ENCODE measurements at places on chromosomes 3 and 15.
A peak's percentile ranks its signal among the peaks of the same experiment; 100 is the strongest.

GRCh38 chr3:148532326-148532725 lies 165.4 kb upstream of the AGTR1 start:
- no peak for DNase-seq

GRCh38 chr3:159922193-159922840 lies 66.3 kb upstream of the IL12A start:
- DNase-seq: no peak

DNA sequence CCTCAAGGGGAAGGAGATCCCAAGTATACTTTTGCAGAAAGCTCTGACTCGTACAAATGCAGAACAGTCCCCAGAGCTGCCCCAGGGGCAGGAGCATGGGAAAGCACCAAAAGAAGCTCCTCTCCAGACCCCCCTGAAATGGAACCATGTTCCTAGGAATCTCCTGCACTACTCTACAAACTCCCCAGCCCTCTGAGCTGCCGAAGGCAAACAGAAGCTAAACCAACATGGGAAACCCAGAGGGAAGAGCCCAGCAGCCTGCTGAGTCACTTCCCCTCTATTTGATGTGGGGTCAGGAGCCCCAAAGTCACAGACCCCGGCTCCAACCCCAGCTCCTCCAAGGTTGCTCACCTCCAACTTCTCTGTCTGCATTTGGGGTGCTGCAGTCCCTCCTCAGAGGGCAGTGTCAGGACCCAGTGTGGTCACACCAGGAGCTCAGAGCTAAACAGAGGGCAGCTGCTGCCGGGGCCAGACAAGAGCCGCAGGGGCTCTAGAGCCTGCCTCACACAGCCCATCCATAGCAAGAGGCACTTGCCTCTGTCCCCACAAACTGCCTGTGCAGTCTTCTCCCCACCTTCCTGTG lies 3.8 kb upstream of the PLXNA1 start:
- DNase-seq: no peak

- DNase-seq: peak; percentile 31
These were observed 203.4 kb downstream of the FOXP1 start for GRCh38 chr3:71380096-71380495.

DNA sequence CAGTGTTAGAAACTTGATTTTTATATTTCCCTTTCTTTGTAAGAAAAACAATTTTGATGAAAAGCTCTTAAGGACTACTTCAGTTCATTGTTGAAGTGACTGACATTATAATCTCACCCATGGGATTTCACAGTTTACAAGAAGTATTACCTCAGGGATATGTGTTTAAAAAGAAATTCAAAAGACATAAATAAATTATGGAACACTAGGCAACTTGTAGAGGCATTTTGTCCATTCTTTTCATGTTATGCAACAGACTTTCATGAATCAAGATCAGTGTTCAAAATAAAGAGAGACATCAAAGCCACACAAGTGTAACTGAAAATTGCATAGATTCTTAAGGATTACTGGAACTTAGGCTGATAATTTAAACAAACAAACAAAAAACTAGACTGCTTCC lies 196.8 kb upstream of the AGTR1 start:
- no peak for DNase-seq

DNA sequence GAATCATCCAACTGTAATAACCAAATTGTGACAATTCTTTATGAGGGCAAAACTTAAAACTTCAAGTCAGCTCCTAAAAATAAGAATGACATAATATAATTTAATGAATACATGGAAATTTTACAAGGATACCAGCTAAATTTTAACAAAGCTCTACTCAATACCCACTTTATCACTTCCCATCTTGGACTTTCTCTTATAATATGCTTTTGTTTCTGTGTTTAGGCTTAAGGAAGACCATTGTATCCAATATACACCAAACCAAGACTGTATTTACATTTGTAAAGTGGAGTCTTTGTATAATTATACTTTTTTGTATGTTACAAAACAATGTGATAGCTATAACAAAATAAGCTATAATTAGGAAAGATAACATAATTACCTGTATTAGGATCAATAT lies 16.8 kb downstream of the ATP13A3 start:
- DNase-seq: no peak

GRCh38 chr15:64000183-64000951 lies 45.9 kb downstream of the DAPK2 start:
- no peak for DNase-seq

- no peak for DNase-seq
These were observed 346.6 kb upstream of the RBMS3 start for GRCh38 chr3:28934126-28934813.

- DNase-seq: no peak
These were observed 47.4 kb upstream of the CRTC3 start for GRCh38 chr15:90482124-90483011.

GRCh38 chr3:159732172-159733111 lies 256.2 kb upstream of the IL12A start:
- DNase-seq: peak; percentile 79

GRCh38 chr3:188575501-188575900 lies 421.5 kb downstream of the LPP start:
- DNase-seq: no peak

- DNase-seq: no peak
These were observed 153.0 kb downstream of the IMPG2 start for GRCh38 chr3:101167376-101167775.

DNA sequence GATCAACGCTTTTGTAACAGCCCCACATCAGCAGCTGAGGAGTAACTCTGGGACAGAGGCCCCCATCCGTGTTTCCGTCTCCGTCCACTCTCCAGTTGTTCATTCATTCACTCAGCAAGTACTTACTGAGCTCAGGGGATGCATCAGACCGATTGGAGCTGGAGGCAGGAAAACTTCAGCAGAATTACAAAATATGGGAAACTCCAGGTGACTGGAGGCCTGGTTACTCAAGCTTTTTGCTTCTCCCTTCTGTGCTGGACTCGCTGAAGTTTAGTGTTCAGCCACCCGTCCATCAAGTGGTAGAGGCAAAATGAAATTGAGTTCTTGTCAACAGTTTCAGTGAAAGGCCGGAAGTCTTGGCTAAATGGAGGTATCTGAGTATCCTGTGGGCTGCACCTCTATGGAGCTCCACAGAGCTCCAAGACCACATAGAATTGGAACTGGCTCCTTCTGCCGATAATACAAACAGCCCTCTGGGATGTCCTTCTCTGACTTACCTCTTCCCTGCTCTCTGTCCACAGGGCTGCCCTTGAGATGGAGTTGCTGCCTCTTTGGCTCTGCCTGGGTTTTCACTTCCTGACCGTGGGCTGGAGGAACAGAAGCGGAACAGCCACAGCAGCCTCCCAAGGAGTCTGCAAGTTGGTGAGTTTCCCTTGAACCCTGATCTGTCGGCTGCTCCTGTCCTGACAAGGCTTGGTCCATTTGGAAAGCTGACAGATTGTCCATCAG lies 14.7 kb downstream of the NRROS start:
- no peak for DNase-seq

DNA sequence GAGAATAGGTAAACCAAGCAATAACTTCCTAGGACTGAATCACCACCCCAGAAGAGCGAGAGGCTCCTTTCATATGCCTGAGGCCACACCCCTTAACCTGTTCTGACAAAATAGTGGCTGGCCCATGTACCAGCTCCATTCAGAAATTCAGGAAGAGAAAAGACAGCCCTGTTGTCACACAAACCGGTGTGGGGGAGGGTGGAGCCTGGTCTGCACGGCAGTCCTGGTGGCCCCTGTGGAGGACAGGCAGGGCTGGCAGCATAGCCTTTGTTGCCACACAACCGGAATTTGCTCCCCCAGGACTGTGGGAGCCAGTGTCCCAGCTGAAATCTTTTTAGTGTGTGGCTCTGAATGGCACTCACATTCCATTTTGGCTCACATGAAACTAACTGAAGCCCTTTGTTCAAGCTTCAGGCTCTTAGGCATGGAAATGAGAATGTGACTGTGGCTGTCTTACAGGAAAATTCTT lies 23.8 kb downstream of the RLBP1 start:
- DNase-seq: peak; percentile 85

- no peak for DNase-seq
These were observed 132.1 kb downstream of the FEZF2 start for GRCh38 chr3:62241279-62241678.

DNA sequence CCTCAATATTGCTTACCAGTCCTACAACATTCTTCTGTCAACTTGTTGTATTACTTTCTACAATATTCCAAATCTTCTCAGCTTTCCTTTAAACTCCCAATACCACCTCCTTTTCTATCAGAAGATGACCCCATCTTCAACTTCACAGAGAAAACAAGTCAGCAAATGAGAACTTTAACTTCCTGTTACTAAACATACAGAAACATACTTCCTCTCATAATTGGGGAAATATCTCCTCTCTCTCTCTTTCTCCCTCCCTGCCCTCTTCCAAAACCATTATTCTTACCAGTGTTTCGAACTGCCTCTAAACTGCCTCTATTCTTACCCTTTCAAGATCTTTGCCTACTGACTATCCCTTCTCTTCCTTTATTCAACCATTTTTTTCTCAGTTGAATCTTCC lies 1.8 kb upstream of the SNAP23 start:
- no peak for DNase-seq

DNA sequence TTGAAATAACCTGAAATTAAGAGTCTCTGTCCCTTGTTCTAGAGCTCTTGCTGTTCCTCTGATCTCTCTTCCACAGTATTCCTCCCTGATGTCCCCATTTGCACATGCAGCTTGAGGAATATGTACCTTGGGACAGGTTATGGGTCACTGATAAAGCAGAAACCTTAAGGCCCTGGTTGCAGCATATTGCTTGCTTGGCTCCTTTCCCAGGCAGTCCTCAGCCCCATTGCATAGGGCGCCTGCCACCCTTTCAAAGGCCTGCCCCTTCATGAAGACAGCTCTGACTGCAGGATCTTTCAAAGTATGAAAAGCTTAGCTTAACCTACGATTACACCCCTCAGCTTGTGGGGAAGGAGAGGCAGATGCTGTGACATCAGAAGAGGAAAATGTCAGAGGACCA lies 51.6 kb downstream of the WDR76 start:
- no peak for DNase-seq

DNA sequence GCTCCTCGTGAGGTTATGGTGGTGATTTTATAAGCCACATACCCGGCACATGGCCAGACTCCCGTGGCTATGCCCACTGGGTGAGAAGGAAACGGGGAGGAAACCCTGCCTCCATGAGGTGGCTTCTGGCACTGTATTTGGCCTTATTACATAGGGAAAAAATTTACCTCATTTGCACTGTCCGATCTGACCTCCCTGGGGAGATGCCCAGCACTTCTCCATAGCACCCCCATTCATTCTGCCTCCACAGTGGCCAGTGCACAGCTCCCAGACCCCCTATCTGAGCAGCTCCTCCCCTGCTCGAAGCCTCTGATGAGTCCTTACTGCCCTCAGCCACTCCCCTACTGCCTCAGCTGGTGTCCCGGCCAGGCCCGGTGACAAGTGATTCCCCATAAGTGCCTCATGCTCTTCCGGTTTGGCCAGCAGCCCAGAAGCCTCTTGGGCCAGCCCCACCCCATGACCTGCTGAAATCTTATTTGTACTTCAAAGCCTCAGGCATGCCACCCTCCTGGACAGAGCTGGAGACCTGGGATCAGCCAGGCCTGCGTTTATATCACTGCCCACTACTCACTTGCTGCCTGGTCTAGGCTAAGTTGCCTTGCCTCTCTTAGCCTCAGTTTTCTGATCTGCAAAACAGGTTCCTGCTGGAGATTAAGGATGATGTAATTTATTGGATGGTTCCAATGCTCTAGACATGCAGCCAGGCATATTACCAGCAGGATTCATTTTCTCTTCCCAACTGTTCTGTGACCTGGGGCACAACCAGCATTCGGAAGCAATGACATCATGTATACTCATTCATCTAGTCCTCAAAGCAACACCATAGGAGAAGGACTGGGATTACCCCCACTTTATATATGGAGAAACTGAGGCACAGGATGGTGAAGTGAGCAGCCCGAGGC lies 30.6 kb upstream of the SLC6A6 start:
- DNase-seq: peak; percentile 78

DNA sequence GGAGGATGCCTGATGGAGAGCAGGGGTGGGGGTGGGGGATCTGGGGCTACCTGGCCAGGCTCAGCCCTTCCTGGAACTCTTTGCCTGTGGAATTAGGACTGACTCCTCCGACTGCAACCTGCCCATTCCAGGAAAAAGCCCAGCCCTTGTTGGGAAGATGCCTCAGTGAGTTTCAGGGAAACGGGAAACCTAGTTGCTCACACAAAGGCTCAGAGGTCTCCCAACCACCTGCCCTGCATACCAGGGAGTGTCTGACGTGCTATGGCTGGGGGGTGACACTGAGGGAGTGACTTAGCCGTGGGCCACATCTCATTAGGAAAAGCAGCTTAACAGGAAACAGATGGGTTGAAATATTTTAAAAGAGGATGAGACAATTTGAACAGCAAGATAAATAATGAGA lies 27.9 kb downstream of the CYP8B1 start:
- peak; percentile 41 for DNase-seq

DNA sequence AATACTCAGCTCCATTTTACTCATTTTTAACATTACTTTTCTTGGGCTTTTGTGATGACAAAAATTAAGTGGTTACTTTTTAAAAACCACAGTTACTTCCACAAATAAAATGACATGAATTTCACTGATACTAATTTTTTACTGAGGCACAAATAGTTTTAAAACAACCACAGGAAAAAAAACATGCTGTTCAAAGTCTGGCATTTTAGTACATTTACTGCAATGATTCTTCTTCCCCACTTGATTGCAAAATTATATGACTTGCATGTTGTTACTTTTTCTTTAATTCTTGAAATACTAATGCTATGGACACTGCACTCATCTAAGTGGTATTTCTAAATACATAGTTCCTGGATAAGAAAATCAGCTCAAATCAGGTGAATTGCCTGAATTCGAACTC lies 24.8 kb upstream of the SLMAP start:
- no peak for DNase-seq

GRCh38 chr3:22012471-22012870 lies 261.5 kb upstream of the ZNF385D start:
- no peak for DNase-seq

DNA sequence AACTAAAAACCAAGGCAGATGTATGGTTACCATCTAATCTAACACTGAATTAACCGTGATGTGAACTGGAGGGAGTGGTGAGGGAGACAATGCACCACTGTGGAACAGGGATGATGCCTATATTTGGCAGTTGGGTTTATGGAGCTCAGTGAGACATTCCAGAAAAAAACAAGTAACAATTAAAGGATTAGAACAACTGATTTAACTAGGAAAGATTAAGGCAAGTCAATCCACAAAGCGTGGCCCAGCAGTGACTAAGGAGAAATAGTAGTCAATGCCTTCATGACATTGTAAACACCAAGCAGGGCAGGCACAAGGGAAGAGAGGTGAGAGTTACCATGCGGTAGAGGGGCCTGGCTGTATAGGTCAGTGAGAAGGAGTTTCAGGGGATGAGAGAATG lies 38.1 kb downstream of the CHAC1 start:
- DNase-seq: no peak

- no peak for DNase-seq
These were observed at the start of gene KLHL6 for GRCh38 chr3:183555541-183556081. Gene KLHL6 (minus strand): TSS chr3:183555706. CDS start chr3:183555653, 53 bp downstream.

GRCh38 chr15:90336705-90337141 lies 15.4 kb upstream of the ZNF774 start:
- no peak for DNase-seq

GRCh38 chr15:65535192-65535591 lies 4.9 kb downstream of the HACD3 start:
- DNase-seq: no peak

Measured in ELF-1 (cell line).